ENCODE measurements at places on chromosomes 12 and 14. TPM values are rescaled to one million over a fixed set of nuclear protein-coding genes. Genes with fewer than 3 reads are reported as not detected.
A peak's percentile ranks its signal among the peaks of the same experiment; 100 is the strongest.

PIANP gene
- total RNA-seq = not detected

VWF gene
- total RNA-seq = 108 TPM

GRCh38 chr12:131499160-131499863 lies 211.6 kb upstream of the SFSWAP start:
- H3K4me1 ChIP-seq = no peaks in the 10 kb centered on the region
- H3K4me3 ChIP-seq = no peak overlapping the region
- DNase-seq = peak; percentile 15
- no peaks in the 10 kb centered on the region for H3K36me3 ChIP-seq
- H3K27me3 ChIP-seq = no peaks in the 10 kb centered on the region
- H3K27ac ChIP-seq = no peak overlapping the region

GRCh38 chr12:47995981-47996401 lies 8.3 kb downstream of the COL2A1 start:
- H3K4me3 ChIP-seq = no peak overlapping the region
- no peak for DNase-seq
- peaks cover 15% of the 10 kb centered on the region for H3K4me1 ChIP-seq
- H3K27me3 ChIP-seq = no peaks in the 10 kb centered on the region
- H3K36me3 ChIP-seq = no peaks in the 10 kb centered on the region
- H3K27ac ChIP-seq = no peak overlapping the region

DNA sequence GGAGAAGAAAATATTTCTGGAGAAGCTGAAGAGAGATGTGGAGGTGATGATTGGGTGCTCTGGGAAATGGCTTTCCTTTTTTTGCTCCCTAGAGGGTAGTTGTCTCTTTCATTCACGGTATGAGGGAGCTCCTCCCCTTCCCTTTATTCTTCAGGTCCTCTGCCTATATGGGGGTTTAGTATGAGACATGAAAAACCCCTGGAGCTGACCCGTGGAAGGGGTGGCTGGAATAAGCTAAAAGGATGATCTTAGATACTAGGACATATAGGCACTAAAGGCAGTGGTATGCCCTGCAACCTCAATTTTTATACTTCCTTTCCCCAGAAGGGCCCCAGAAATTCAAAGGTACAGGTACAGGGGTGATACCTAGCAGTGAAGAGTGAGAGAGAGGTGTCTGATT lies 4.2 kb upstream of the DTX3 start:
- H3K27me3 ChIP-seq = peaks cover 6% of the 10 kb centered on the region
- no peaks in the 10 kb centered on the region for H3K4me1 ChIP-seq
- H3K4me3 ChIP-seq = no peak overlapping the region

GRCh38 chr12:106917503-106917902 lies 38.2 kb upstream of the TMEM263 start:
- H3K27ac ChIP-seq = no peak overlapping the region
- H3K4me3 ChIP-seq = no peak overlapping the region
- H3K36me3 ChIP-seq = no peaks in the 10 kb centered on the region
- no peaks in the 10 kb centered on the region for H3K4me1 ChIP-seq

All from gastrocnemius medialis (tissue), 4 donors.